ENCODE measurements at places on chromosomes 3 and 15.

DNA sequence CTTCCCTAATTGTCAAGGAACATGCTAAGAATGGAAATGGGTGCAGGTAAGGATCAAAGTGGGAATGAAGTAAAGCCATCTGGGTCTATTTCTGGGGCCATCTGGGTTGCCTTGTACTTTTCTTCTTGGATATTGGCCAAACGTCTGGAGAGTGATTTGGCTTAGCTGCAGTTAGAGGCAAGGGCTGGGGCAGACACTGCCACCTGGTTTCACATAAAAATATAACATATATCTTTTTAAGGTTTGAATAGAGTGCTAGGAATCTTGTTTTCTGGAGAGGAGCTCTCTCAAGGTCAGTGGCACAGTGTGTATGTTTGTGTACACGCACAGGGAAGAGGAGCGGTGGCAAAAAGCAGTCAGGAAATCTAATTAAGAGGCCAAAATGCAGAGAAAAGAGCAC is 24.7 kb upstream of the EOMES start:
- no peak for DNase-seq

DNA sequence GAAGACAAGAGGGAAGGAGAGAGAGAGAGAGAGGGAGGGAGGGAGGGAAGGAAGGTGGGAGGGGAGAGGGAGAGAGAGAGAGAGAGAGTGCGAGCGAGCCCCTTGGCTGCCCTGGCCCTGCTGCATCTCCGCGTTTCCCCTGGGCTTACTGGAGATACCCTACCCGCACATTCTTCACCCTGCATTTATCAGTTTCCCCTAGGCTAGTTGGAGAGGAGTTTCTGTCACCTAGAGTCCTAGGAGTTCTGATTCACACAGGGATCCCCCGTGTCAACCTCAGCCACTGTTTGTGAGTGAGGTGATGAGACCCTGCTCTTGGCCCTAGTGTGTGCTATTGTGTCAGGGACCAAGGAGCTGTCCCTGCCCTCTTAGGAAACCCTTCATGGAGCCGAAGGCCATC is 18.7 kb downstream of the BHLHE40 start:
- DNase-seq, result no peak

DNA sequence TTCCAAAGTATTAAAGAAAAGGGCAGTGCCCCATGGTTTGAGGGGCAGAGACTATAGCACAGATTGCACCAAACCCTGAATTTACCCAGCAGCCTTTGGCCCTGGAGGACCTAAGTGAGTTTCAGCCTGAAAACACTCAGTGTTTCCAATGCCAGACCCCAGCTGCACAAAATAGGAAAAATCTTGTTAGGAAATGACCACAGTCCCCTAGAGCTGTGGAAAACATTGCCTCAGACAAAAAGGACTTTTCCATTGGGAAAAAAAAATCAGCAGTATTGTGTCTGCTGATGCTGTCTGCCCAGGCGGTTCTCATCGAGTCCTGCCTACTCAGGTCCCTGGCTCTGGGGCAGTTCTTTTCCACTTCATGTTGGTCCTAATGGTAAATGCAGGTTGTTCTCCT is 121.7 kb upstream of the DLG1 start:
- DNase-seq, result no peak

GRCh38 chr3:188664795-188665194 is 507.0 kb upstream of the TPRG1 start:
- DNase-seq, result no peak

DNA sequence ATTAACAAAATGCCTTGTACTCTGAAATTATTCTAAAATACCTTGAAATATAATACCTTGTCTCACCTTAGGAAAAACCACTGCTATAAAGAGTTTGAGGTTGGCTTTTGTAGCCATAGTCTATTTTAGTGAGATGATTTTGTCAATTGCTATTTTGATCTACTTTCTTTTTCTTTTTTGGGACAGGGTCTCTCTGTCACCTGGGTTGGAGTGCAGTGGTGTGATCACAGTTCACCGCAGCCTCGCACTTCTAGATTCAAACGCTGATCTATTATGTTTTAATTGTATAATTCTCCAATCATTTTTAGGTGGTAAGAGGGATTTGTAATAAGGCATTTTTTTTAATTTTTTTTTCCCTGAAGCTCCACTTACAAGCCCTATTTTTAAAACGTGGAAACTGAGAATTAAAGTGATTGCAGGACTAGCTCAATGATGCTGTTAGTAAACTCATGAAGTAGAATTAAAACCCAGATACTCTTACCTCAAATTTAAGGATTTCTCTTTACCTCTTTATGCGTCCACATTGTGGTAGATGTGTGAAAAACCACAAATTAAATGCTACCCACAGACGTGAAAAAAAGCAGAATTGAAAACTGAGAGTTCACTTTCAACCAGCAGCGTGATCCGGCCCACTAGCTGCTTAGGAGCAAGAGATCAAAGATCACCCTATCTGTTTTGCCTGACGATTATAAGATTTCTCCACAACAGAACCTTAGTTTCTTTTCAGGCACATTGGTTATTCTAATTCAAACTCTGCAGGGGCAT is 384.2 kb downstream of the CGGBP1 start:
- DNase-seq, result no peak

All from stimulated activated CD4-positive, alpha-beta T cell treated with anti-CD3 and anti-CD28 coated beads, Interleukin-2, amount 100 ng/mL, for 48 hours (primary cell).